ENCODE measurements at places on chromosomes 7 and 10. TPM values are rescaled to one million over a fixed set of nuclear protein-coding genes. Genes with fewer than 3 reads are reported as not detected.

CRHR2 gene
- not detected for total RNA-seq

SH2B2 gene
- 17.0 TPM for total RNA-seq

PPP1R9A gene
- 28.9 TPM for total RNA-seq

MMRN2 gene
- total RNA-seq: 53.1 TPM

ZNF425 gene
- total RNA-seq: 1.2 TPM

OR6B1 gene
- total RNA-seq: not detected

POP7 gene
- total RNA-seq: 21.5 TPM

PIK3AP1 gene
- total RNA-seq: 71.6 TPM

SEMA3C gene
- total RNA-seq: 34.8 TPM

GJD4 gene
- total RNA-seq: not detected

PRSS37 gene
- total RNA-seq: not detected

EFCAB10 gene
- total RNA-seq: 6.0 TPM

PAX4 gene
- not detected for total RNA-seq

NPTX2 gene
- total RNA-seq: 0.62 TPM
